ENCODE measurements at places on chromosomes 5 and 9.

- DNase-seq: no peak
Observed at GRCh38 chr9:37935096-37935495, 31.2 kb upstream of the SLC25A51 start.

DNA sequence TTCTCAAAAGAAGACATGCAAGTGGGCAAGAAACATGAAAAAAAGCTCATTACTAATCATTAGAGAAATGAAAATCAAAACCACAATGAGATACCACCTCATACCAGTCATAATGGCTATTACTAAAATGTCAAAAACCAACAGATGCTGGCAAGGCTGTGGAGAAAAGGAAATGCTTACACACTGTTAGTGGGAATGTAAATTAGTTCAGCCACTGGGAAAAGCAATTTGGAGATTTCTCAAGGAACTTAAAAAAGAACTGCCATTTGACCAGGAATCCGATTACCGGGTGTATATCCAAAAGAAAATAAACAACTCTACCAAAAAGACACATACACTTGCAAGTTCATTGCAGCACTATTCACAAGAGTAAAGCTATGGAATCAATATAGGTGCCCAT, 595.4 kb upstream of the RIOK2 start:
- no peak for DNase-seq

GRCh38 chr9:19184144-19184917, 46.2 kb upstream of the DENND4C start:
- no peak for DNase-seq

DNA sequence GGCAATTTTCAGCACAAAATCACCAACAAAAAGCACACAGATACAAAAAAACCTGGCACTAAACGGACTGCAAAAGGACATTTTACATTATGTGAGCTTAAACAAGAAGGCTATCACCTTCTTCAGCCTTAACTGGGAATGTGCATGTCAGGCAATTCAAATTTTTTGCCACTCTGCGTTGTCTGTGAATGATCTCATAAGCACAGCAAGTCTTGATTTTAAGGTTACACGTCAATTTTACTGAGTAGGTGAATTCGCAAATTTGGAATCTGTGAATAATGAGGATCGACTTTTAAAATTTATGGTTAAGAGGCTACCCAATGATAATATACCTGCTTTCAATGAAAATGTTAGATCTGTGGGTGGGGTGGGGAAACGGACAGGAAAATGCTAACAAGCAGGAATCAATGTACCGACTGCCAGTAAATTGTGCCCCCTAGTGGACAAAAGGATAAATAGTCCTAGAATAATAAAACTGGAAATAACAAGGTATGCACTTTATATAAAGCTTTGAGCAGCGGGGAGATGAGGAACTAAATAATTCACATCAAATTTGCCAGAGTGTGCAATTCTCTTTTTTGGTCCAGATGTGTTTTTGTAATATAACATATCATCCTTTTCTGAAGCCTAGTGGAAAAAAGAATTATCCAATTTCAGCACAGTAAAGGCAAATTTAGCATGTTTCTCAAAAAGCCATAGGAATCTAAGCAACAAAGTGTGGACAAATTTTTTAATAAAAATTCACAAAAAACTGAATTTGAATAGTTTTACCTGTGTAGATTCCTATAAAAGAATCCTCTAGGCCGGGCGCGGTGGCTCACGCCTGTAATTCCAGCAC, 20.5 kb downstream of the EQTN start:
- peak; percentile 65 for DNase-seq

- DNase-seq: peak; percentile 48
Observed at GRCh38 chr9:34279411-34279810, 49.7 kb downstream of the KIF24 start.

GRCh38 chr9:110755179-110755578, 86.6 kb downstream of the MUSK start:
- no peak for DNase-seq

- no peak for DNase-seq
Observed at GRCh38 chr9:133937120-133937519, 55.0 kb downstream of the VAV2 start.

DNA sequence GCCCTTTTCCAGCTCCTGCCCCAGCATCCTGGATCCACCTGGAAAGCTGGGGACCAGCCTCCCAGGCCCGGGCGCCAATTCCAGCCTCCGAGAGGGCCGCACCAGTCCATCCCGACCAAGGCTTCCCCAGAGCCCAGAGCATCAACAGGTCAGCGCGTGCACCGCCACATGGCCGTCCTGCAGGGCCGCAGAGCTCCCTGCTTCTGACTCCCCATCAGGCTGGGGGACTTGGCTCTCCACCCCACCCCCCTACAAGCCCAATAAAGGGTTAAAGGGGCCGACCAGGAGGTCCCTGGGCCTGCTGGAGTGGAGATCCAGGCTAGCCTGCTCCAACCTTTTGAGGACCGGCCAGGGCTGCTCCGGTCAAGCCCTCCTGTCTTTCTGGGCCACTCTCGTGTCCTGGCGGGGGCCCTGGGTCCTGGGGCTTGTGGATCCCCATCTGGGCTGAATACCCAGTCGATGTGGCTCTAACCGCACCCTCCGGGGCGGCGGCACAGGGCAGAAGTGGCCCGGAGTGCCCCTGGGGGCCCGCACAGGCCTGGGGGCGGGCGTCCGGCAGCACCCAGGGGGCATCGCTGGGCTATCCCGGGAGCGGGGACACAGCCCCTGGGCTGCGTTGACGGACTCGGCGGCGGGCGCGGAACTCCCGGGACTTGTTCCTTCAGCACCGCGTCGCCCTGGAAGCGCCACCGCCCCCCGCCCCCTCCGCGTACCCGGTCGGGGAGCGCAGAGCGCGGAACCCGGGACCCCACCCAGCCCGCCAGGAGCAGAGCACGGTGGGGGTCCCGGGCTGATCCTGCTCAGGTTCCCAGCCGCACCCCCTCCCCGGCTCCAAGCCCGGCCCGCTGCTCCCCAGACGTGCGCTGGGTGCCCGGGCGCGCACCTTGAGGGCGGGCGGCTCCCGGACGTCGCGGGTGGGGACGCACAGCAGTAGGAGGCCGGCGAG, 590 bp downstream of the ENTPD2 start:
- no peak for DNase-seq

Measured in renal pelvis (tissue), 12 donors.